ENCODE measurements at places on chromosomes 12 and 14.

GRCh38 chr12:5511644-5512600 is 80.0 kb downstream of the NTF3 start:
- no peak for DNase-seq

DNA sequence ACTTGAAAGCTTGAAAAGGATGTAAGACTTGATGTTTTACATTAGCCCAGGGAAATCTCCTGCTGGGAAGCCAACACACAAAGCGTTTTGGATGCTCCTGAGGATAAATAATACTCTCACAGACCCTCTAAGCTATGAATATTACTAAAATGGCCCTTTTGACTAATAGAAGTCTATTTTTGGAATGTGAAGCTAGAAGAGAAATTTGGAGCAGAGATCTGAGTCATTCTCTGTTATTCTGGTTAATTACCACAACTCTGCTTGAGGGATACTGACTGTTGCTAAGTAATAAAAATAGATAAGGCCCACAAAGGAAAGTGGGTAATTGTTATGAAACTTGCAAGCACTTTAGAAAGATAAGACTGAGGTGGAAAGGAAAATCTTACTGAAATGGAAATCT is 346.2 kb upstream of the STXBP6 start:
- no peak for DNase-seq

DNA sequence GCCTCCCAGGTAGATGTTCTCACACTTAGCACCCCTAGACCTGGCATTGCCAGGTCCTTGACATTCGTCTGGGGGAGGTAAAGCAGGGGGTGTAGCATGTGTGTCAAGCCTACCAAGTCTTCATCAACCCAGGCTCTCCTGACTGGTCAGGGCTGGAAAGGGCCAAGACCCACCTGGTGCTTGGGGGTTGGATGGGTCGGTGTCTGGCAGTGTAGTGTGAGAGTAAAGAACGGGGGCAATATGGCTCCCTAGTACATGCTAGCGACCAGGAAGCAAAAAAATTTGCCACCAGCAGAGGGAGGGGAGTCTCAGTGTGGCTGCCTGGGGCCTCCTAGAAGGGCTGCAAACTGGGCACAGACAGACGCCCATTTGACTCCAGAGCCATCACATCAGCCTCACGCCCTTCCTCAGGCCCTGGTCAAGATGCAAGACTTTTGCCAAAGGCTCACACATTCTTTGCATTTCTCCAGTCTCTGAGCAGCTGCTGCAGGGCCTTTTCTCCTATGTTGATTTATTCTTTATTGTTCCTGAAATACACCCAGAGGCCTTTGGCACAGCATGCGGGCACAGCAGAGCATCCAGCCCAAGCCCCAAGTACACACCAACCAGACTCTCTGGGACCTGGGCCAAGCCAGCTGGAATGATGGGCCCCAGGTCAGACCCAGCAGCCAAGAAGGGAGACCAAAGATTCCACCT is 38.3 kb upstream of the PNMA1 start:
- DNase-seq: no peak

GRCh38 chr12:79901506-79901905 is 33.4 kb downstream of the PPP1R12A start:
- DNase-seq: no peak

DNA sequence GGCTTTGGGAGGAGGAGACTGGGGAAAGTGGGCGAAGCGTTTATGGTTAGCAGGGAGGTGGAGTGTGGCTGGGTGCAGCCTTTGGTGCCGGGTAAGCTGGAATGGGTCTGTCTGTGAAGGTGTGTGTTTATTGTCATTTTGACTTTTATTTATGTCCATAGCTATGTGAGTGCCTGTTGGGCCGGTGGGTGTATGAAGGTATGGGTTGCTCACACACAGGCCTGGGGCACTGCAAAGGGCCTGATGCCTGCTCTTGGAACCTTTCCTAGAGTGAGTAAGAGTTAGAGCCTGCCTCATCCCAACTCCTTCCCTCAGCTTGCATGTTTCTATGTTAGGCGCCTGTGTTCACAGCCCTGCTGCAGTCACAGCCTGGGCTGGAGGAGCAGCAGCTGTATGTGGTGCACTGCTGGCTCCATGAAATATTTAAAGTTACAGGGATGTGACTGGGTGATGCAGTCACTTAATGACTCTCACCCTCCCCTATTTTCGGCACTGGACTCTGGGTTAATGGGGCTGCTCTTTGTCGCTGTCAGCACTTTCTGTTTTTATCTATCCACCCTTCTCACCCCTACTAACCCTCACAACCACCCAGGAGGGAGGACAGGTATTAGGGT is 2.6 kb upstream of the PPP1R1A start:
- no peak for DNase-seq

DNA sequence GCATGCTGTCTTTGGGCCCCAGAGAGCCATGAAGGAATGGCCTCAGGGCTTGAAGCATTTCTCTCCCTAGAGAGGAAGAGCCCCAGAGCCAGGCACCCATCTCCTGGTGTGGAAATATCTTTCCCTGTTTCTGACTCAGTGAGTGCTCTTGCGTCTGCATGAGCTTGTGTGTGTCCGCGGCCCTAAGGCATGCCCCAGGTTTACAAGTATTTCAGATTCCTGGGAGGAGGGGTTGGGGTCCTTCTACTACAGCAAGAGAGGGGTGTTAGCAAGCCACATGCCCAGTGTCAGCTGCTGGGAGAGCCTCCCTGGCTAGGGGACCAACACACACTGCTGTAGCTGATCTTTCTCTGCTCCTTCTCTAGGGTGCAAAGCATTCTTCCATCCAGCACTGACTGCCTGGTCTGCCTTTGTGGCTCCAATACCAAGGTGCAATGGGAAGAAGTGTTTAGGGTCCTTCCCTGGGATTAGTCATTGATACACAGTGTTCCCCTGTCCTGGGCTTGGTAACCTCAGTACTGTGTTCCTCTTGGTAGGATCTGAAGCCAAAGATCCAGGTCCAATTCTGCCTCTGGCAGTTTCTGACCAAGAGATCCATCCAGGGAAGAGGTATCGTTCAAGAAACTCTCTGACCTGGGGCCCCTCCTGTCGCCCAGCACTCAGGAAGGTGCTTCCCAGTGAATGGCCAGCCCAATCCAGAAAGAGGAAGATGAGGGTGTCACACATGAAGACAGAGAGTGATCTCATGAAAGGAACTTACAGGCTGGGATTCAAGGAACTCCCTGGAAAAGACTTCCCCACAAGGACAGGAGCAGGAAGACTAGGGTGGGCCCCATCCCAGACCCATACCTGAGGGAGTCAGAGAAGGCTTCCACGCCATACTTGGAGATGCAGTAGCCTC is 3.1 kb downstream of the RDH16 start:
- no peak for DNase-seq

DNA sequence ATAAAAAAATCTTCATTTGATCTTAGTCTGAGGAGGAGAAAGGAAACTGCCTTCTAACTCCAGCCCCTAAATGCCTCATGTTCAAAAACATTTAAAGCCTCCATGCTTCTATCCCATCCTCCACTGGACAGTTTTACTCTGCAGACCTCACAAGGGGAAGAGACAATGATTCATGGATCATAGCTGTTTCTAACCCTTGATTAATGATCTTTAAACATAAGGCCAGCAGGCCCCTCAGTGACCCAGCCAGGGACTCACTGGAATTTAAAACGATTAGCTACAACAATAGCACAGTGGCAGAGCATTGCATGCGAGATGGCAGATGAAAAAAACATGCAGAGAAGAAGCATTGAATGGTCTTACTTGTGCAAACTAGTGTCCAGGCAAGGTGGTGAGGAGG is 6.0 kb downstream of the DCTN2 start:
- DNase-seq: no peak

GRCh38 chr12:123118497-123118896 is 32.4 kb downstream of the PITPNM2 start:
- DNase-seq: no peak

DNA sequence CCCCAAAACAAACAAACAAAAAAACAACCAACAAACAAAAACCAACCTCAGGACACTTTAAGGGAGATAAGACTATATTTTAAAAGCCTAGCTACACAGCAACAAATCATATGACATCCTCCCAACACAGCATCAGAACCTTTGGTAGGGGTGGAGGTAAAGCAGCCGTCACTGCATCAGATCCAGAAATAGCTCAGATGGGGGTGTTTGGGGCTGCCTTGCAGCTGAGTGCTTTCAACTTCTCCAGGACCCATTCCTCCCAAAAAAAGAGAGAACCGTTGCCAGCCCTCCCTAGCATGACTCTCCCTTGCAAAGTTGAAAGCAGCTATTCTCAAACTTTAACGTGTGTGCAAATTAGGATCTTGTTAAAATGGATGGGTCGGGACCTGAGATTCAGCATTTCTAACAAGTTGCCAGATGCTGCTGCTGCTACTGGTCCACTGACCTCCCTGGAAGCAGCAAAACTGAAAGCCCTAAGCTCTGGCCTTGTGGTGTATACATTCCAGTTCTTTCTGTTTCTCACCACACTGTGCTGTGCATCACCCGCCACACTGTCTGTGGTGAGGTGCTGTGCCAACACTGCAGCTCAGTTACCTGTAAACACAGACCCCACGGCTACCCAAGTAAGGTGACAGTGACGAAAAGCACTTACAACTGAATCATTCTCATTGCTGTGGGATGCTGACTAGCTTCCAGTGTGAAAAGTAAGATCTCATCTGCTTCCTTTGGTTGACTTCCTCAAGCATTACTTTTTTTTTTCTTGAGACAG is 54.0 kb downstream of the SLC38A1 start:
- DNase-seq: no peak

- DNase-seq: no peak
Observed at GRCh38 chr12:52522346-52523011, 2.3 kb upstream of the KRT5 start.

- DNase-seq: no peak
Observed at GRCh38 chr14:39628087-39628486, 195.9 kb upstream of the FBXO33 start.

DNA sequence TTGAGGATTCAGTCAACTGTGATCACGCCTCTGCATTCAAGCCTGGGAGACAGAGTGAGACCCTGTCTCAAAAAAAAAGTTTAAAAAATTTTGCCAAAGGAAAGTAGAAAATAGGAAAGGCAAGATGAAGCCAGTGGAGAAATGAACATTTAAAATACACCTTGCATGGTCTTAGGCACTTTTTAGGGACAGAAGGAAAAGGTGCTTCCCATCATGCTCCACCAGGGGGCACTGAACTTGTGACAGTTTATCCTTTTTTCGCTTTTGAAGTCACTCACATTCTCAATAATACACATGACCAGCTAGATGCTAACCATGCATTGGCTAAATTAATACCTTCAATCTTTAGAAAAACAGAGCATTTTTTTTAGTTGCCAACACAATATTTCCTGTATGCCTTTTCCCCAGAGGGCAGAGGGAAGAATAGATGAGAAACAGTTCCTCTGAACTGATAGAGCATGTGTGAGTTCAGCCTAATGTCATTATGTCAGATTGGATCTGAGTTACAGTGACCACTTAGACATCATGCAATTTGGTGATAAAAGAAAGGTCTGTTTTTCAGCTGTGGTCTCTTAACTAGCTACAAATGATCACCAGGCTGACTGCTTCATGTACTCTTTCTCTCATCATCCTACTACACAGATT is 221.8 kb upstream of the SSTR1 start:
- DNase-seq: no peak

DNA sequence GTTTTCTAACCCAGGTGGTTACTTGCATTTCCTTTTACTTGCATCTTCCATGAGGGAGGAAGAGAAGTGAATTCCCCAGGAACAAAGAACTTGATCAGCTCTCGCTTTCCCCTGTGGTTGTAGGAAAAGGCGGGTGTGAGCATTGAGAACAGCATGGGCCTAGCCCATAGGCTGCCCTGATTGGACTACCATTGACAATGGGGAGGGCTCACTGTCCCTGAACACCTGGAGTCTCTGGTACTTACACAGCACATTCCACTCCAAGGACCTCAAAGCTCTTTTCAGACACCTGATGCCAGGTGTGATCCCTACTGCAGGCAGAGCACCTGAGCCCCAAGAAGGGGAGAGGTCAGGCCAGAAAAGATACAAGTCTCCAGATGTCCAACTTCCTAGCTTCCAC is 25.0 kb downstream of the MAX start:
- no peak for DNase-seq

DNA sequence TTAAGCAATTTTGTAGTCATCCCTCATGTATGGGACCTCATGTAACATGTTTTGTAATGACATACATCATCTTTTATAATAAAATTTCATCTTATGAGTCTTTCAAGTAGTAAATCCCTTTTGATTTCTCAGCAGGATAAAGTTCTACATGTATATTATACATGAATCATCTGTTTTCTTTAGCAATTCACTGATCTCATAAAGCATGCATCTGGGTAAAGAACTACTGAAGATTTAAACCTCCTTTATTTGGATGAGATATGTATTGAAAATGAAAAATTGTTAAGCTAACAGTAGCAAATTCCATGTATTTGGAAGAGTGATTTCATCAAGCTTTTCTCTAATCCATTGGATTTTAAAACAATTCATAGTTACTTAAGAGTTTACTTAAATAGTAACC is 126.9 kb downstream of the KITLG start:
- DNase-seq: no peak

- peak; percentile 99 for DNase-seq
Observed at GRCh38 chr12:49740930-49741881, at the start of gene TMBIM6. Gene TMBIM6, plus strand, starts transcription at chr12:49741557. Its CDS starts 10,937 bp downstream, at chr12:49752494.

- no peak for DNase-seq
Observed at GRCh38 chr14:90995785-90996184, 64.7 kb downstream of the RPS6KA5 start.

GRCh38 chr12:1829306-1829900 is 9.0 kb downstream of the LRTM2 start:
- no peak for DNase-seq

- DNase-seq: no peak
Observed at GRCh38 chr12:84186433-84186832, 726.2 kb downstream of the SLC6A15 start.

- no peak for DNase-seq
Observed at GRCh38 chr12:117559978-117560377, 198.6 kb upstream of the NOS1 start.

- no peak for DNase-seq
Observed at GRCh38 chr12:65603438-65604351, 220.6 kb upstream of the HMGA2 start.

DNA sequence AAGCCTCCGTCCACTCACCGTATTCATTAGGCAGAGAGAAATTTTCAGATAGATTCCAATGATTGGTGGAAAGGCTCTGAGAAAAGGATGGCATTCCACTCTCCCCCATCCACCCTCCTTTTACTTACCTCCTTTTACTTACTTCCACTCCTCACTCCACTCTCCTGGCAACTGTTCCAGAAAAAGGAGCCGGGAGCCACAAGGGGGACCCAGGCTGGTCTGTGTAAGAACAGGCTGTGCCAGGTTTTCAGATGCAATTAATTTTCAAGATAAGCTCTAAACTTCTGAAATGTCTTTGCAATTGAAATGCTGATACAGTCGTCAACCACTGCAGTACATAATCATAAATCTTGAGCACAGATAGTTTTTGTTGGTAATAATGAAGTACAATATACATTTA is 248.8 kb downstream of the ANO6 start:
- DNase-seq: no peak

DNA sequence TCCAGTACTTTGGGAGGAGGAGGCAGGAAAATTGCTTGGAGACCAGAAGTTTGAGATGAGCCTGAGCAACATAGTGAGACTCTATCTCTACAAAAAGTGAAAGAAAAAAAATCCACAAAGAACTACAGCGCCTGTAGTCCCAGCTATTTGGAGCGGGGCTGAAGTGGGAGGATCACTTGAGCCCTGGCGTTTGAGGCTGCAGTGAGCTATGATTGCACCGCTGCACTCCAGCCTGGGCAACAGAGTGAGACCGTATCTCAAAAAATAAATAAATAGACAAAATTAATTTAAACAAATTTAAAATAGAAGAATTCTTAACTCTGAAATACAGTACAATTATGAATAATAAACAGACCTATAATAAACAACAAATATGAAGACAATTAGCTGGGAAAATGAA is 40.9 kb downstream of the ATL1 start:
- DNase-seq: no peak
